Stimulated activated CD8-positive, alpha-beta memory T cell treated with anti-CD3 and anti-CD28 coated beads, Interleukin-15, amount 100 ng/mL, for 24 hours (primary cell): ENCODE measurements at places on chromosomes 4 and X.

DNA sequence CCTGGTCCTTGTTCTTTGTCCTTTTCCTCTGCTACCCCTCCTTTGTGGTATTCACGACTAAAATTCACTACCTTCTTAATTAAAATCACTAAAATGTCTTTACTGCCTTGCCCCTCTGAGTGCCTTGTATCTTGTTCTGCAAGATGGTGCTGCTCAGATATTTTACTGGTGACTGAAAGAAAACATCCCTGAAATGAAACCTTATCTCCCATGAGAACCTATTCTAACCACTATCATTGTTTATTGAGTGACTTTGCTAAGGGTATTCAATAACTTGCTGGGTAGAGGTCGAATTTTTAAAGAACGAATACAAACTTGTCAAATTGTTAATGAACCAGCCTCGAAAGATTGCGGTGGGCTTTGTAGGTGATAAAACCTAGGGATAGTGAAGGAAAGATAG is 52.8 kb downstream of the SPRY1 start:
- no peak for DNase-seq

GRCh38 chrX:10615931-10616774 is 4.2 kb downstream of the MID1 start:
- DNase-seq = no peak

DNA sequence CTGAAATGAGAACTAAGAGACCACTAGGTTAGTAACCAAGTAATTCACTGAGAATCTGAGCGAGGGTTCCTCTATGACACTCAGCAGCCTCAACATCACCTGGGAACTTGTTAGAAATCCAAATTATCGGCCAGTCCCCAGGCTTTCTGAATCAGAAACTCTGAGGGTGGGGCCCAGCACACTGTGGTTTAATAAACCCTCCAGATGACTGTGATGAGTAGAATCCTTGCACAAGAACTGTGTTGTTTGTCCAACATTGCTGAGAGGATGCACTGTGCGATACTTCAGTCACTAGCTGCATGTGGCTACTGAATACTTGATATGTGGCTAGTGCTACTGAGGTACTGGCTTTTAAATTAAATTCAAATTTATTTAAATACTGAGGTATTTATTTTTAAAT is 243.9 kb downstream of the MAML3 start:
- DNase-seq = no peak

DNA sequence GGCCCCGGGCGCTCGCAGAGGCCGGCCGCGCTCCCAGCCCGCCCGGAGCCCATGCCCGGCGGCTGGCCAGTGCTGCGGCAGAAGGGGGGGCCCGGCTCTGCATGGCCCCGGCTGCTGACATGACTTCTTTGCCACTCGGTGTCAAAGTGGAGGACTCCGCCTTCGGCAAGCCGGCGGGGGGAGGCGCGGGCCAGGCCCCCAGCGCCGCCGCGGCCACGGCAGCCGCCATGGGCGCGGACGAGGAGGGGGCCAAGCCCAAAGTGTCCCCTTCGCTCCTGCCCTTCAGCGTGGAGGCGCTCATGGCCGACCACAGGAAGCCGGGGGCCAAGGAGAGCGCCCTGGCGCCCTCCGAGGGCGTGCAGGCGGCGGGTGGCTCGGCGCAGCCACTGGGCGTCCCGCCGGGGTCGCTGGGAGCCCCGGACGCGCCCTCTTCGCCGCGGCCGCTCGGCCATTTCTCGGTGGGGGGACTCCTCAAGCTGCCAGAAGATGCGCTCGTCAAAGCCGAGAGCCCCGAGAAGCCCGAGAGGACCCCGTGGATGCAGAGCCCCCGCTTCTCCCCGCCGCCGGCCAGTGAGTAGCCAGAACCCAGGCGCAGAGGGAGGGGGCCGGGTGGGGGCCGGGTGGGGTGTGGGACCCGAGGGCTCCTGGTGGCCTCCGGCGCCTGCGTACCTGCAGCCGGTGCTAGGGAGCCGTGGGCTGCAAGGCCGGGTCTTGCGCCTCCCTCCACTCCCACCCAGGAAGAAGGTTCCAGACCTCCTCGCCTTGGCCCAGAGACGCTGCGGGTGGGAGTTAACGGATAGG is 534 bp downstream of the MSX1 start:
- no peak for DNase-seq

GRCh38 chrX:16435399-16435986 is 214.5 kb upstream of the S100G start:
- DNase-seq = no peak

- DNase-seq = no peak
Measured at GRCh38 chrX:69493193-69493592, 10.9 kb upstream of the NALF2 start.

GRCh38 chr4:56626420-56626819 is 54.7 kb downstream of the HOPX start:
- DNase-seq = no peak

- DNase-seq = no peak
Measured at GRCh38 chrX:76454456-76454927, 27.0 kb downstream of the MAGEE1 start.

- no peak for DNase-seq
Measured at GRCh38 chr4:76563454-76564122, 128.6 kb downstream of the SHROOM3 start.

DNA sequence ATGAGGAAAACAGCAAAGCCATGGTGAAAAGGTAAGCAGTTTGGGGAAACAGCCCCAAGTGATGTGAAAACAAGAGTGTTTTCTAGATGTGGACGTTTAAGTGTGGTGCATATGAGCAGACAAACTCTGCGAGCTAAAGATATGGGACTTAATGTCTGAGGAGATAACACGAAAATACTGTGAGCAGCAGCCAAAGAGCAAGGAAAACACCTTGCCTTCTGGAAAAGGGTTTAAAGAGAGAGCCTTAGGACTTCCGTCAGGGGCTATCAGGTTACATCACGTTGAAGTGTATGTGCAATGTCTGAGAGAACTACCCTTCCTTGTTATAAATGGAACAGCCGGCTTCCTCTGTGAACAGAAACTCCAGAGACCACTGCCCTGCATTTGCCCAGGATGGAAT is 54.2 kb downstream of the LEF1 start:
- no peak for DNase-seq

DNA sequence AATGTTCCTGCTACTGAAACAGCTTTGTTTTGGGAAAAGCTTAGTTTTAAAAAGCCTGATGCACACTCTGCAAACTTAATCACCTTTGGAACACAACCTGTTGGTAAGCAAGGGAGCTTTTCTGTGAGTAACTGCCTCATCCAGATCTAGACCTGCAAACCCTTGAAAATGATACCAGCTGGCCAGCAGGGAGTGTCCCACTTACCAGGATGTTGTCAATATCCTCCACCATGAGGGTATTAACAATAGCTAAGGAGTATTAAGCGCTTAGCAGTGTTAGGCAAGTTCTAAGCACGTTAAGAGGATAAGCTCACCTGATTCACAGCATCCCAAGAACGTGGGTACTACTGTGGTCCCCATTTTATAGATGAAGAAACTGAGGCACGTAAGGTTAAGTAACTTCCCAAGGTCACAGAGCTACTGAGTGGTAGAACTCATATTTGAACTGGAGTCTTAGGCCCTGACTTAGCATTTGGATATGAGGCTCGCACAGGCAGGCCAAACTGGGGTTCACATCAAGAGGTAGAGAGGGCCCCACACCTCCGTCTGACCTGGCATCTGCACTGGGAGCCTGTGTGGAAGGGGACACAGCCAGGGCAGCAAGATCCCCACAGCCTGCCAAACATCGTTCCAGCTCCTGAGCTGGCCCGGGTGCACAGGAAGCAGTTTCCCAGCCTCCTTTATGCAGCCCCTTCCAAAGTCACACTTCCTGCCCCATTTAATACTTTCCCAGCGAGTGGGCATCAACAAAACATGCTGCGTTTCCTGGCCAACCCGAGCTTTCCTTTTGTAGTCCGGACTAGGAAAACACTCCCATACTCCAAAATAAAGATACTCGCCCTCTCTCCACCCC is 32.7 kb downstream of the IRF2 start:
- no peak for DNase-seq

GRCh38 chr4:150123796-150124677 is 45.8 kb downstream of the DCLK2 start:
- no peak for DNase-seq

DNA sequence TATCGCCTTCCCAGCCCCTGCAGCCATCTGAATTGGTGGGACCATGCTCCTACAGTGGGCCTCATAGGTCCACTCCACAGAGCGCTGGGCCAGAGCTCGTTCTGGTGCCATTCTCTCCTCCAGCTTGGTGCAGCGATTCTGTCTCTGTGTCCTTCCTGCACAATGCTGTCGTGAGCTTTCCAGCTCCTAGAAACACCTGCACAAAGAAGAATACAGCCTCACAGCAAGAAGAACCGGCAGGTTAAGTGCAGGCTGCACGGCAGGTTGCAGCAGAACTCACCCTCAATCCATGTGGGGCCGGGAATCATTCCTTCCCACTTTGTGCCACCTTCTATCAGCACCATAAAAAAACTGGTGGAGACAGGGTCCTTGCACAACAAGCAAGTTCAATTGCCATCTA is 101.2 kb upstream of the ENPP6 start:
- DNase-seq = no peak

- no peak for DNase-seq
Measured at GRCh38 chrX:11064851-11065600, 46.1 kb upstream of the HCCS start.

GRCh38 chr4:152708361-152708760 is 28.6 kb upstream of the TMEM154 start:
- DNase-seq = no peak

DNA sequence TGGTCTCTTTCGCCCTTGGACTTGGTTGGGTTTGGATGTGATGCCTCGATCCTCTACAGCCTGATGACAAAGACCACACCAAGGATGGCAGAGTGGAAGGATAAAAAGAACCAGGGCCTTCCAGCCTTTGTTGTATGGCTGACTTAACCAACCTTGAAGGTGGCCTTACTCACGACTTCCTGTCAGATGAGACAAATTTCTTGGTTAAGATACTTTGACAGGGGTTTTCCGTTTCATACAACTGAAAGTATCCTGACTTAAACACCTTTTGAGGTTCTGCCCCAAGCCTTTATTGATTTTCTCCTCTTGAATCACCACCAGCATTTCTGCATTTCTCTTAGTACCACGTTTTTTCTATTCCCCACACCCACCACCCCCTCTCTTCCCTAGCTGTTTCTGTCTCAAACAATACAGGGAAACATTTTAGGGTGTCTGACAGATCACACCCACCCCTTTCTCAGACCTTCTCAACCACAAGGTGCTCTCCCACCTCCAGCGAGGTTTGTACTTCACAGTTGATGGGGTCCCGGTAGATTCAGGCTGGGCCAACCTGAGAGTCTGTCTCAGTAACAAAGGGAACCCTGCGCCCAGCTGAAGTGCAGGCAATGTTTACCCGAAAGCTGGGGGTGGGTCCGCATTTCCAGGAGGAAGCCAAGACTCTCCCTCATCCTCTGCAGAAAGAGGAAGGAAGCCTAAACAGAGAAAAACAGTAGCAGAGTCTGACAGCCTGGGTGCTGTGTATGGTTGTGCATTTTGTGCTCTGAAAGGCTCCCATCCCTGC is 5.0 kb upstream of the TSPAN5 start:
- DNase-seq = no peak

GRCh38 chrX:17802756-17803155 is 58.3 kb downstream of the RAI2 start:
- DNase-seq = no peak

GRCh38 chr4:118741301-118741855 is 56.2 kb downstream of the METTL14 start:
- DNase-seq = no peak

- no peak for DNase-seq
Measured at GRCh38 chrX:107861056-107861455, 35.4 kb downstream of the MID2 start.

GRCh38 chr4:71857713-71858451 is 74.0 kb upstream of the GC start:
- no peak for DNase-seq

GRCh38 chr4:54446581-54446980 is 211.2 kb upstream of the KIT start:
- DNase-seq = no peak

DNA sequence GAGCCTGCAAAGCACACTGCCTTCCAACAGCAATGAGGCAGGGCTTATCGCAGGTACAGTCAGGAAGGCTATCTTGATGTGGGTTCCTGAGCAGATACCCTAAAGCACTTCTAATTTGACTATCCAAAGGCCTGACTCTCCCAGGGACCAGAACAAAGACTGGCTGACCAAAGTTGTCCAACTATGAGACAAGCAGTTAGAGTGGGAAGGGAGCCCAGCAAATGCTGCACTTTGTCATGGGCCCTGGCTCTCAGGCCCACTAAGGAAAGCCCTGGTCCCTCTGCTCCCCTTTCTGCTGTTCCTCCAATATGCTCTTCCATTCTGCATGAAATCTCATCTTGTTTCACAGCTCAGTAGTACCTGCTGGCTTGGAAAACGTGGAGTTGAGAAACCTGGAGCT is 391.0 kb downstream of the RAB28 start:
- no peak for DNase-seq

GRCh38 chr4:185229021-185229818 is 19.8 kb downstream of the SNX25 start:
- DNase-seq = no peak

GRCh38 chrX:11206716-11207115 is 86.5 kb upstream of the AMELX start:
- no peak for DNase-seq

DNA sequence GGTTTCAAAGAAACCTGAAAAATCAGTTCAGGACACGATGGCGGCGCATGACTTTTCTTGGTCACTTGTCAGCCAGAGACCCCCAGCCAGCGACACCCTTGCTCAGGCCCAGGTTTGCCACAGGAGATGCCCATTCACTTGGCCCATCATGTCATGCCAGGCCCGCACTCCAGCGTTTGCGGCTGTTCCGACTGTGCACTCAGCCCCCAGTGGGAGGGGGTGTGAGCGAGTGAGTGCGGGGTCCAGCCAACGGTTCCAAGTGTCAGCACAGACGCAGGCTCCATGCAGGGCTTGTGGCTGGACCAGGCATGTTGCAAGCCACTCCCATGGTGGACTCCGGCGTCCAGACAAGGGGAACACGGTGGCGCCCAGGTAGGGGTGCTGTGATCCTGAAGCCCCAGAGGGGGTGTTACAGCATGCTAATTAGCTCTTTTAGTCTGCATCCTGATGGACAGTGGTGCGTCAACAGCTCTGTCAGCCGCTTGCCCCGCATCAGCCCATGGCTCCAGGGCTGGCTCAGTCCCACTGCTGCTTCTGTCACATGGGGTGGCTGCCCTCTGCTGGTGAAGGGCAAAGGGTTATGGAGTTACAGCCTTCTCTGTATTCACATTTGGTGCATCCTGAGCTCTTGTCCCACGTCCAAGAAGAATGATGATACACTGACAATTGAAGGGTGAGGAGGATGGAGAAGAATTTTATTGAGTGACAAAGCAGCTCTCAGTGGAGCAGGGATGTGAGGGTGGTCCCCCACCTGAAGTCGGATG is 3.7 kb upstream of the MAEA start:
- no peak for DNase-seq

- DNase-seq = no peak
Measured at GRCh38 chr4:182648766-182649165, 268.4 kb downstream of the DCTD start.
